ENCODE measurements at places on chromosomes 3 and 15.

DNA sequence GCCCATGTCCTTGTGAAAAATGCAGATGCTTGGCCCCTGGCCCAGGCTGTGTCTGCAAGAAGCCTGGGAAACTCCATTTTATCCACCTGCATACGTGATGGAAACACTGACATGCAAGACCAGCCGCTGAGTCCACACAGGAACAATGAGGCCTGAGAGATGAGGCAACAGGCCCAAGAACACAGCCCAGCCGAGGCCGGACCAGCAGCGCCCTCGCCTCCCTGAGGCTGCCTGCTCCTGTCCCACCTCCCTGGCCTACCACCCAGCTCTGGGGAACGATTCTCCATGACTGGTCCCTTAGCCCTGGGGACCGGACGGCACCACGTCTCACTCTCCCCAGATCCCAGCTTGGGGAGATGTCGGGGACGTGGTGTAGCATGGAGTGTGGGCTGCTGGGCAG is 47.5 kb downstream of the HMCES start:
- DNase-seq: no peak

- DNase-seq: no peak
Measured at GRCh38 chr15:62927196-62927595, 115.4 kb upstream of the TPM1 start.

DNA sequence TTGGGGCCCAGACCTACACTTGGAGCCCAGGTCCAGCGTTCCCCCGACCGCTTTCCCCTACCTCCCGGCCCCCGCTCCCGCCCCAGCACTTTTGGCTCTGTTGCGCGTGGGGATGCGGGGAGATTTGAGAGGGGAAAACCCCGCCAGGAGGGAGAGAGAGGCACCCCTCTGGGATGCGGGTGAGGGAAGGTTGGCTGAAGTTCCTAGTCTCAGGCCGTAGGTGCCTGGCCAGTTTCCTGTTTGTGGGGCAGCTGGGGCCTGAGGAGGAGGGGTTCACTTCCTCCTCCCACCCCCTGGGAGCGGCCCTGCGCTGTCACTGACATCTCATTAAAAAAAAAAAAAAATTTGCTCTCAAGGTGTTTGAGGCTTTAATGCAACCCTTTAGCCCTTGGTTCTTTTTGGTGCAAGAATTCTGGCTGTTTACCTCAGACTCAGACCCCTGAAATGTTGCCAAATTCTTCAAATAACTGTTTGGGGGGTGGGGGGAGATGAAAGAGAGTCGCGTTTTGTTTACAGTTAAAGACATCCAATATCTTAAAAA is 2.6 kb downstream of the FAM43A start:
- no peak for DNase-seq

GRCh38 chr15:31372635-31373091 is 46.0 kb downstream of the KLF13 start:
- peak; percentile 63 for DNase-seq

- DNase-seq: peak; percentile 6
Measured at GRCh38 chr3:137792626-137793271, 28.6 kb downstream of the SOX14 start.

DNA sequence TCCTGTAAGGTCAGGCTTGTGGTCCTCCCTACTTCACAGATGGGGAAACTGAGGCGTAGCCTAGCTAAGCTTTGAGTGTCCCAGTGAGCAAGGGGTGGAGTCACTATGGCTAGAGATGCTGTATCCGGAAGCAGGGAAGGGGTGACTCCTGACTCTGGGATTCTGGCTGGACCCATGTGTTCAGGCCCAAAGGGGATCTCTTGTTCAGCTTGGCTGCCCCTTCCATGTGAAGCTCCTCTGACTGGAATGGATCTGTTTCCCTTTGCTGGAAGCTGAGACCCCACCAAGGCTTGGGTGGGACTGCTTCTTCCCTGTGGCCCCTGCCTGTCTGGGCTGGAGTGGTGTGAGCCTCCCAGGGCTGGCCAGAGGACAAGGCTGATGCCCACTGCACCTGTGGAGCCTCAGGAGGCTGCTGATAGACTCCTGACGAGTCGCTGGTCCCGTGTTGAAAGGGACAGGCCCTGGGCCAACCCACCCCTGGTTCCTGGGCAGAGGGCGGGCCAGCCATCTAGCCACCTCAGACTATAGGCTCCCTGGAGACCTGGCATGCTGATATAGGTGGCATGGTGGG is 1.0 kb downstream of the MAPKAPK3 start:
- DNase-seq: no peak

- DNase-seq: no peak
Measured at GRCh38 chr3:31448035-31448881, 84.5 kb upstream of the STT3B start.

DNA sequence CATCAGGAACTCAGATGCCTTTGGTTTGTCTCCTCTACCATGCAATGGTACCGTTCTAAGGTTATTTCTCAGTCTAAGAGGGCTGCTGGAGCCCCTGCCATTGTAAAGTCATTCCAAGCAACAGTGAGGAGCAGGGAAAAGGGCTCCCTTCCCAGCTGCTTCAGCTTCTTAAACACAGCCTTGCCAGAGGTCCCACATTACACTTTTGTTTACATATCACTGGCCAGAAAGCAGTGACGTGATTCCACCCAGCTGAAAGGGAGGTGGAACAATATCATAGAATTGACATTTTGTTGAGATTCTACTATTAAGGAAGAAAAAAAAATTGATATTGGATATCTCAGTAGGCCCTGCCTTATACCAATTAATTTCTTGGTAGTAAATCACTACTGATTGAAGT is 194.6 kb downstream of the SUCLG2 start:
- DNase-seq: no peak

Measured in HFF-Myc (cell line).